Progenitor cell of endocrine pancreas (in vitro differentiated cells): ENCODE measurements at places on chromosomes 4 and X. TPM values are rescaled to one million over a fixed set of nuclear protein-coding genes. Genes with fewer than 3 reads are reported as not detected.

Gene PASD1
- total RNA-seq = not detected in 2 replicates

Gene UBL4A
- 17.7 and 20.0 TPM in 2 replicates for total RNA-seq

Gene ASB12
- total RNA-seq = 0.22 and 0.47 TPM in 2 replicates

Gene ZMAT1
- 11.6 and 12.7 TPM in 2 replicates for total RNA-seq

Gene TDO2
- total RNA-seq = 0.46 and 1.00 TPM in 2 replicates
